Lung (tissue), 17 donors: ENCODE measurements at places on chromosomes 16 and 17. TPM values are rescaled to one million over a fixed set of nuclear protein-coding genes. Genes with fewer than 3 reads are reported as not detected.

Gene KRTAP4-5
- polyA plus RNA-seq: not detected

Gene LDAF1
- polyA plus RNA-seq: 15.6 TPM

Gene KRT12
- polyA plus RNA-seq: not detected

Gene KCNJ12
- 0.67 TPM for polyA plus RNA-seq

Gene RTN4RL1
- 3.5 TPM for polyA plus RNA-seq

Gene TPSG1
- 0.03 TPM for polyA plus RNA-seq

Gene FZD2
- polyA plus RNA-seq: 3.8 TPM

Gene ZNF629
- 5.7 TPM for polyA plus RNA-seq

Gene MYH8
- not detected for polyA plus RNA-seq

Gene NUPR1
- 192 TPM for polyA plus RNA-seq

Gene IL32
- 247 TPM for polyA plus RNA-seq

Gene KCNAB3
- 2.6 TPM for polyA plus RNA-seq

Gene TP53TG3C
- not detected for polyA plus RNA-seq

Gene EPN3
- polyA plus RNA-seq: 2.5 TPM

Gene FBXO31
- 10.1 TPM for polyA plus RNA-seq

Gene PGP
- polyA plus RNA-seq: 12.5 TPM

Gene DPEP1
- 0.65 TPM for polyA plus RNA-seq

Gene GGT6
- 2.8 TPM for polyA plus RNA-seq

Gene CD19
- 0.33 TPM for polyA plus RNA-seq

Gene CHD9NB
- 26.8 TPM for polyA plus RNA-seq

Gene OTOP2
- not detected for polyA plus RNA-seq

Gene KCNH6
- polyA plus RNA-seq: 0.06 TPM

Gene C16orf92
- polyA plus RNA-seq: not detected

Gene WNT9B
- polyA plus RNA-seq: 0.18 TPM

Gene CIBAR2
- 11.8 TPM for polyA plus RNA-seq

Gene CTF1
- 3.3 TPM for polyA plus RNA-seq

Gene CAPNS2
- 0.30 TPM for polyA plus RNA-seq

Gene CCL15
- polyA plus RNA-seq: 1.1 TPM

Gene APOBR
- 26.0 TPM for polyA plus RNA-seq

Gene PRSS36
- 3.6 TPM for polyA plus RNA-seq

Gene KRT31
- not detected for polyA plus RNA-seq

Gene TAT
- polyA plus RNA-seq: 0.26 TPM

Gene GNG13
- not detected for polyA plus RNA-seq

Gene C16orf96
- 0.03 TPM for polyA plus RNA-seq

Gene HP
- 673 TPM for polyA plus RNA-seq

Gene TPSB2
- 12.9 TPM for polyA plus RNA-seq

Gene RAB26
- polyA plus RNA-seq: 0.30 TPM

Gene TOX3
- polyA plus RNA-seq: 1.7 TPM

Gene TPSD1
- polyA plus RNA-seq: 2.9 TPM

Gene SLC5A2
- 3.1 TPM for polyA plus RNA-seq

Gene TP53TG3D
- polyA plus RNA-seq: 0.28 TPM
